ENCODE measurements at places on chromosomes 1 and 21.

GRCh38 chr1:117412472-117412871 is 45.2 kb downstream of the MAN1A2 start:
- no peak for DNase-seq

DNA sequence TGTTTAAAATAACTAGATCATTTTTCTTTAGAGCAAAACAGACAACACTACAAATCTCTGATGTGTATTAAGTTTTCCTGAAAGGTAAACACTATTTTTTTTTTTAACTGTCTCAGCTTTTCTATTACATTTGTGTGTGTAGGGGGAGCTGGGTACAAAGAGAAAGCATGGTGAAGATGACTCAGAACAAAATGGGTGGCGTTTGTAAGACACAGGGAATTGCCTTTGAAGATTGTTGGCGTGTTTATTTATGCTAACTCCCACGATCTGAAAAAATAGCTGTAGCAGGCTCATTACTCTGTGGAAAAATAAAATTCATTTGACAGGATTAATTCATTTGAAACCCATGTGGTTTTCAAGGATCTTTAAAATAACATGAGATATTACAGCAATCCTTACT is 285.1 kb downstream of the RYR2 start:
- DNase-seq, result no peak

GRCh38 chr1:82260666-82261065 is 459.9 kb downstream of the ADGRL2 start:
- DNase-seq, result no peak

- no peak for DNase-seq
Observed at GRCh38 chr1:33072707-33073106, 8.2 kb upstream of the AZIN2 start.

- DNase-seq, result no peak
Observed at GRCh38 chr1:32929366-32929765, 28.2 kb upstream of the TMEM54 start.

DNA sequence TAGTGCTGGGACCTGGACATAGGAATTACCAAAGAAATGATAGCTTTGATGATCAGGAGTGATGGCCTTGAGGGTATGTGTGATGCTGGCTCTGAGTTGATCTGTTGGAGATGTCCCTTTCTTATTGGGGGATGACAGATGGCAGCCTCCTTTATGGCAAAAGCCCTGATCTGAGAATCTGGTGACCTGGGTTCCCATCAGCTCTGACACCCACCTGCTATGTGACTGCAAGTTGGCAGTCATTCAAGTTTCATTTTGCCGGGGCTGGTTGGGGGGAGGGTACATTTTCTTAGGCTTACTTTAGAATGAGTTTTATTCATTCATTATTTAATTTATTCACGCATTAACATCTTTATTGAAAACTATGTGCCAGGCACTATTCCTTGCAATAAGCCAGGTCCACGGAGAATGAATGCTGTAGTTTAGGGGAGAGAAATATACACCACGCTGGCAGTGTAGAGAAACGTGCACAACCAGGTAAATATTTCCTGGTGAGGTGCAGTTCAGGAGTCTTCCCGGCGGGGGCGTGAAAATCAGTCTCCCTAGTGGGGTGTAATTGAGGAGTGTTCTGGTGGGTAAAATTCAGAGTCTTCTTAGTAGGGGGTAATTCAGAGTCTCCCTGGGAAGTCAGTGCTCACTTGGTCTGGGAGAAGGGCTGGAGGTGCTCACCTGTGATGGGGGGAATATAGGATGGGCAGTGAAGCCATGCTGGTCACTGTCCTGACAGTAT is 401.3 kb downstream of the CAMTA1 start:
- DNase-seq, result no peak

DNA sequence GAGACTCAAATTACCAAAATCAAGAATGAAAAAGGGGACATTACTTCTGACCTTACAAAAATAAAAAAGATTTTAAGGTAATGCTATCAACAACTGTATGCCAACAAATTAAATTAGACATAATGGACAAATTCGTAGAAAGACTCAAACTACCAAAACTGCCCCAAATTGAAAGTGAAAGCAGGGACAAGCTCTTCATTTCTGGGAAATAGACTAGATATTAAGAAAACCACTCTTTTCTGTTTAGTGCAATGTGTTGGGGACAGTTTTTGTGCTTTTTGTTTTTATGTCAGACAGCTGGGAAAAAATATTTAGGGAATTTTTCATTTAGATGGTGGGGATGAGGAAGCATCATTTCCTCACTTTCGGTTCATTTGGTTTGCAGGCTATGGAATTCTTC is 4.9 kb upstream of the GBP1 start:
- no peak for DNase-seq

GRCh38 chr1:117370071-117370470 is 2.8 kb downstream of the MAN1A2 start:
- DNase-seq, result no peak

DNA sequence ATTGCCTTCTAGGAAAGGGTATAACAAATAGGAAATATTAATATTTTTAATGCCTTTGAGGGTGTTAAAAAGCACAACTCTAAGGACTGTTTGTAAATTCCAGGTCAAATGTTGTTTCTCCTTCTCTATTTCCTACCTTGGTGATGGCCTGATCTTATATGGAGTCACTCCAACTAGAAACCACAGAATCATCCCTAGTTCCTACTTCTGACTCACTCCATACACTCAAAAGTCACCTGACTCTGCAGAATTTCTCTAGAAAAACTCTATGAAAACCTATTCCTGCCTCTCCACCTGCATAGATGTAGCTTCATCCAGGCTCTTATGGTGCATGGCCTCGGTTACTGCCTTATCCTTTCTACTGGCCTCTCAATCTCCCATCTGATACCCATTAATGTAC is 14.5 kb downstream of the RGS4 start:
- no peak for DNase-seq

- no peak for DNase-seq
Observed at GRCh38 chr1:112614460-112615065, 4.4 kb downstream of the ST7L start.

DNA sequence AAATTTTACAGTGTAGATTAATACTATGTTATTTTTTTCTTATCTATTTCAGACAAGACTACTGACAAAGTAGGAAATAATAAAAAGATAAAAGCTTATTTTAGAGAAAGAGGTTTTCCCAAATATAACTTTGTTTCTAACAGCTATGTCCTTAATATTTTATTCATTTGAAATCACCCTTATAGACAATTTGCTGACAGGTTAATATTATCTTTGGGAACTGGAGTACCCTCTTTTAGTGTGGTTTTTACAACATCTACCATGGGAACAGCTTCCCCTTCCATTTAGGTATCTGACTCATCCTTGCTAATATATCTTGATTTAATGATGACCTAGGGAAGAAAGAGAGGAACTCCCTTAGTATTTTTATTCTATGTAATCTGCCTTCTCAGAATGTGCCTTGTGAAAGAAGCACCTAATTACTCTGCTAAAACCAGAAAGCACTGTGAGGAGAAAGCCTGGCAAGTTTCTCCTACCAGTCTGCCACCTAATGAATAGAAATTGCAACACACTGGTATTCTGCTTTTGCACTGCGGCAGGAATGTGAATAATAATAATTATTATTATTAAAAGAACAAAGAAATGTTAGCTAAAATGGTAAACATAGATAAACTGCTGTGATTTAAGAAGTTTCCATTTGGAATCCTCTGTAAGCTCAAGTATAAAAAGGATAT is 192.8 kb downstream of the PDE4B start:
- DNase-seq, result no peak

DNA sequence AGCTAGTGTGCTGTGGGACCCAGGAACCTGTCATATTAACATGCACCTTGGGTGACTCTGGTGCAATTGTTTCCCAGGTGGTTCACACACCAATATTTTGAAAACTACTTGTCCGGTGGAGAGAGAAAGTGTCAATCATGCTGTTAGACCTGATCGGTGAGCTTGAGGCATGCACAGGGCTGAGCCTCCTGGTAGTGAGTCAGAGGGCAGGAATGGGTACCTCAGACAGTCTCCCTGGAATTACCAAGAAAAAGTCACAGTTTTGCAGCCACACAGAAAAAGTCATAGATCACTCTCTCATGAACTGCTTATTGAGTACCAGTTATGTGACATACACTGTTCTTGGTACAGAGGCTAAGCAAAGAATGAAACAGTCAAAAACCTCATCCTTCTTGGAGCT is 140.1 kb upstream of the NFIA start:
- DNase-seq, result no peak

GRCh38 chr1:77288275-77288674 is 6.5 kb downstream of the AK5 start:
- DNase-seq, result no peak

GRCh38 chr1:223209992-223210787 is 67.1 kb upstream of the TLR5 start:
- no peak for DNase-seq

DNA sequence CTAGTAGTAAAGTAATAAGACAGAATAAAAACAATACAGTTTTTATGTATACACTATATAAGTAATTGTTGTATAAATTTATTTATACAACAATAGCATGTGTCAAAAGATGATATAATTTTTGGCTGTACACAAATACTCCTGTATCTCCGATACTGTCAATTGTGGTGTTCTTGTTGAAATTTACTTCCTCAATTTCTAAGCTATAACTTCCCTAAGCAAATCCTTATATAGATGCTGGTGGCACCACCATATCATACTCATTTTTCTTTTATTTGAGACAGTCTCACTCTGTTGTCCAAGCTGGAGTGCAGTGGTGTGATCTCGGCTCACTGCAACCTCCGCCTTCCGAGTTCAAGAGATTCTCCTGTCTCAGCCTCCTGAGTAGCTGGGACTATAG is 141.0 kb upstream of the HP1BP3 start:
- DNase-seq, result no peak

GRCh38 chr1:15616373-15617172 is 685 bp upstream of the DDI2 start:
- no peak for DNase-seq

- DNase-seq, result no peak
Observed at GRCh38 chr1:2633366-2633935, 635 bp upstream of the MMEL1 start.

GRCh38 chr1:53655931-53656746 is 82.8 kb downstream of the GLIS1 start:
- DNase-seq, result no peak

DNA sequence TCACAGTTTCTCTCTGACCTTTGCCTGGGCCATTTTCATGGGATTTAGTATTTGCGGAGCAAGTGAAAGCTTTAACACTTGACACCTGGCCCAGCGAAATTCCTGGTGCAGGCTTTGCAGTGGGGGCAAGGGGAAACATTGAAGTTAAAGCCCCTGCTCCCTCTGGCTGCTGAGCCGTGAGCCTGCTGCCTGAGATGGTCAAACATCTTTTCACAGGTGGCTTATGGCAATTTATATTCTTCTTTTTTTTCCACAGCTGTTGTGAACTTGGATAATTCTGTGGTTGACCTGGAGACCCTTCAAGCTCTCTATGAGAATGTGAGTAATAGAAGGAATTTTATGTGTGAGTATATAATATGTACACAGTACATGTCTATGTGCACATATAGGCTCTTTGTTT is 202.9 kb downstream of the FMN2 start:
- DNase-seq, result no peak

- DNase-seq, result no peak
Observed at GRCh38 chr21:25983745-25984144, 186.8 kb downstream of the APP start.

DNA sequence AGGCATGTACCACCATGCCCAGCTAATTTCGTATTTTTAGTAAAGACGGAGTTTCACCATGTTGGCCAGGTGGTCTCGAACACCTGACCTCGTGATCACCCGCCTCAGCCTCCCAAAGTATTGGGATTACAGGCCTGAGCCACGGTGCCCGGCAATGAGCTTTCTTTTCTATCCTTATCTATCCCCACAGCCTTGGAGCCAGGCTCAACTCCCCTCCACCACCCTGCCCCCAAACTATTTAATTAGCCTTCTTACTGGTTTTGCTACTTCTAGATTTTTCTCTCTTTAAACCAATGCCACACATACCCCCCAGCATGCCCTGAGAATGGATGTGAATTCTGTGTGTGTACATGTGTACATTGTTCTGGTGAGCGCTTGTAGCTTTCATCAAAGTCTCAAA is 5.7 kb upstream of the VANGL2 start:
- no peak for DNase-seq

GRCh38 chr1:224488806-224489499 is 54.4 kb upstream of the WDR26 start:
- DNase-seq, result no peak

DNA sequence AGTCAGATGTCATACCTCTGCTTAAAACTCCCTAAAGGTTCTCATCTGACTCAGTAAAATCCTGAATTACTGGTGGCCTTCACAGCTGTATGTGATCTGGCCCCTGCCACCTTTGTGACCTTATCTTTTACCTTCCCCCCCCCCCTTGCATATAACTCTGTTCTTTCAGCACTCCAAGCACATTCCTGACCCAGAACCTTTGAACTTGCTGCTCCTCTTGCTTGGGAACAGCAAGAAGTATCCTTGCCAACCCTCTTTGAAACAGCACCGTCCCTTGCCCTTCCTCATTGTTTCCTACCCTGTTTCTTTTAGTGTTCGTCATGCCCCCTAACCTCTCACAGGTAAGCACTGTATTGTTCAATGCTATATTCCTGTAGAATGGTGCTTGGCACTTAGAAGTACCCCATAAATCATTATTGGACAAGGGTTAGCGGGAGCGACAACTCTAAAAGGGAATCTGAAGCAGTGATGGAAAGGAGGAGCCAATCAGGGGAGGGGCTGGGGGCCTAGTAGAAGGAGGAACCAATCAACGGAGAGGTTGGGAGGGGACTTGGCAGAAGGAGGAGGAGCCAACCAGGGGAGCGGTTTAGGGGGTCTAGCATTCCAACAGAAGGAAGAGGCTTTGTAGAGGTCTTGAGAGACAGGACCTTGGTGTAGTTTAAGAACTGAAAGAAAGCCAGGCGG is 13.9 kb downstream of the CACHD1 start:
- no peak for DNase-seq

DNA sequence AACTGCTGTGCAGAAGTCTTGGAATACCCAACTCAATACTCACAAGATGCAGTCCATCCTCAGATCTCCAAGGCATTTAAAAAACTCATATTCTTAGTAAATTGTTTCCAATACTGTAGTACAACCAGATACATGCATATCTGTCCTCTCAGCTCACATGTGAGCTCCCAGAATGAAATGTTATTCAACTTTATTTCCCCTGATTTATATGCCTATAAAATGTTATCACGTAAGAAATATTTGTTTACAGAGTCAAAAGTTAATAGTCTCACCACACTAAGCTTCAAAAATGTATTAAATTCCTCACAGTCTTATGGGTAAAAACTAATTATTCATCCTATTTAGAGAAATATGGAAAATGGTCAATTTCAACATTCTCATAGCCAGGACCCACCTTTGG is 56.6 kb downstream of the LTN1 start:
- DNase-seq, result no peak

- DNase-seq, result no peak
Observed at GRCh38 chr1:27489501-27489972, 430 bp downstream of the WASF2 start.

Data from stimulated activated CD4-positive, alpha-beta T cell treated with anti-CD3 and anti-CD28 coated beads, Interleukin-1b, Interleukin-23, amount 100 ng/mL, for 1 hour (primary cell).